ENCODE measurements at places on chromosomes 2 and 18.
A peak's percentile ranks its signal among the peaks of the same experiment; 100 is the strongest.

GRCh38 chr2:238022594-238023157 lies 38.1 kb upstream of the SCLY start:
- DNase-seq: no peak

DNA sequence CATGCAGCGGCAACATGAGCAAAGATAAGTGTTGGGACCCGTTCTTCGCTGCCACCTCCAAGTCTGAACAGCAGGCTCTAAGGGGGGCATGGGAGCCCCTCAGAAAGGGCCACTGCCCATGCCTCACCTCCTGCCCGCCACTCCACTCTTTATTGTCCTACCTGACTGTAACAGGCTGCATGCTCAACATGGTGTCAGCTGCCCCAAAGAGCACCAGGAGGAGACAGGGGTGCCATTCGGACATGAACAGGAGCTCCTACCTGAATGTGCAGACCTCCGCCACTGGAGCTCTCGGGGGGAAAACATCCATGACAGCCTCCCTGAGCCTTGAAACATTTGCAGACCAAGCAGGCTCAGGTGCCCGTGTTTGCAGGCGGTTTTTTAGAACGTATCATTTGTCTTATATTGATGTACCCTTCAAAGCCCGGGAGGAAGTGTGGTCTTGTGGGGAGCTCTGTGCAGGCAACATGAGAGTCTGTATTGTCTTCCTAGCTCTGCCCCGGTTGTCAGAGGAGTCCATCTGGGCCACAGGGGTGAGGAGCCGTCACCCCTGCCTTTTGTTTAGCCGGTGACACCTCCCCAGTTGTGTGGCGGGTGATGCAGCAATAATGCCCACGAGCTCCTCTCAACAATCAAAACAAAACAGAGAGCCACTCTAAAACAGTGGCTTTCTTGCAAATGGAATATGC lies 35.1 kb upstream of the CD8A start:
- DNase-seq: peak; percentile 14

- DNase-seq: no peak
Measured at GRCh38 chr18:49238433-49239042, 221.9 kb downstream of the DYM start.

- no peak for DNase-seq
Measured at GRCh38 chr2:191396794-191397193, 151.6 kb downstream of the MYO1B start.

DNA sequence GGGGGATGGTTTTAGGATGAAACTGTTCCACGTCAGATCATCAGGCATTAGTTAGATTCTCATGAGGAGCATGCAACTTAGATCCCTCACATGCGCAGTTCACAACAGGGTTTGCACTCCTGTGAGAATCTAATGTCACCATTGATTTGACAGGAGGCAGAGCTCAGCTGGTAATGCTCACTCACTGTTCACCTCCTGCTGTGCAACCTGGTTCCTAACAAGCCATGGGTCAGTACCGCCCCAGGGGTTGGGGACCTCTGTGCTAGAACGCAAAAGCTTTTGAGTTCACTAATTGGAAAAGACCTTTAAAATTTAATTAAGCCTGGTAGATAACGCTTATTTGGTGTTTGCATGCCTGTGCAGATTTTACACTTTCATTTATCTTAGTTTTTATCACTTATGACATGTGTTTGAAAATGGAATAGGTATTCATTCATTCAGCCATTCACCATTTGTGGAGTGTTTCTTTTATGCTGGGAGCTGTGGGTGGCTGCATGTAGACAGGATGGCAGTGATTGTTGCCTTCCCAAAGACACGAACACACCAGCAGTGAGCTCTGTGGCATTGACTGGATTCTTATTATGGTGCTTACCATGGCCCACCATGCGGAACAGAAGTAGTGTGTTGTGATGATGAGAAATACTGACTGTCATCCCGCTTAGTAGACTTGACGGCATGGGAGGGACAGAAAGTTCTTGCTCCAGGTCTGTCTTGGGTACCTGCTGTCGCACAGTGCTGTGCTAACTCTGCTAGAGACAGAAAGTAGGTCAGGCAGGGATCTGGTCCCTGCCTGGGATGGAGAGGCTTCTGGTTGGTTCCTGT lies 6.4 kb downstream of the RAB31 start:
- DNase-seq: no peak

DNA sequence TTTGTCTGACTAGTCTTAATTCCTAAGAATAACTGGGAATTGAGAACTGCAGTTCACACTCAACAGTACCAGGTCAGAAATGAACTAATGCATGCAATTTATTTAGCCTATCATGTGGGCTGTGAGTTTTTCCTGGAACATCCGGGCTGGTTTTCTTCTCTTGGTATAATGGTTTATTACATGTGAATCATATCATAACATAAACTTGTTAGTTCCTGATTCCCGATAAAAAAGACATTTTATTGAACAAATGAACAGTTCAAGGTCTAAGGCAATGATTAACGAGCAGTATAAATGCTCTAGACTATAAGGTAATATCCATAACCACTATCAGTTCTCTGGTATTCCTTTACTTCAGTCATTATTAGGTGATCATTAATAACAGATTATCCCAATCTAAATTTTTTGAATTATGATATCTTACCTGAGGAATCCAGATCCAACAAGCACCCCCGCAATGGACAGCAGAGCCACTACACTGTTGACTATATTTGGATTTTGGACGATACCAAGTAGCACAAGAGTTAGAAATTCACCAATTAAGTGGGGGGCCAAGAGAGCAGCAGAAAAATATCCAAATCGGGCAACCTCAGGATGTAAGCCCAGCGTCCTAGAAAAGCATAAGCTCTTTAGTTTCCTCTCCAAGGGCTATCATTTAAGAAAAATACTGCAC lies 19.0 kb downstream of the ABCG5 start:
- DNase-seq: no peak

DNA sequence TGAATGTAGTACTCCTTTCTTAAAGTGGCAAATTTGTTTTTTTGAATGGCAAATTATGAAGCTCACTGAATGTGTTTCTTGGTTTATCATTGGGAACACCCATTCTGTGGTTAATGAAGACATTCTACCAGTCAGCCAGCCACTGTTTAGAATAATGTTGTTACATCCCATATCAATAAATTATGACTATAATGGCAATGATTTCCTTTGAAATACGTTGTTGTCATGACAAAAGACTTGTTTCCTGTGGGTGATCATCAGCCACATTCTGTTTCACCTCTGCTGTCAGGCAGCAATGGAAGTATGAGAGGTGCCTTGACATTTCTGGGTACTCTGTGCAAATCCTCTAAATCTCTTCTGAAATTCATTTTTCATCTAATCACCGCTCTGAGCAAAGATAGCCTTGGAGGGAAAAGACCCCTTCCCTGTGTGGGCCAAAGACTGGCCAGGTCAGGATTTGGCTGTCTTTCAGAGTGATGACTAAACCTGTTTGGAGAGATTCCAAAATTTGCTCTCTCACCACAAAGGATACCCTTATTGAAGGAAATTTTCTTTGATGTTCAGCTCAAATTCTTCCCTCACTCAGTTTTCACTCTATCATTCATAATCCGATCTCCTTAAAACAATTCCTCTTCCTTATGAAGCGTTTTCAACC lies 869.2 kb downstream of the BCL11A start:
- no peak for DNase-seq

- no peak for DNase-seq
Measured at GRCh38 chr2:69456950-69457445, 19.8 kb upstream of the NFU1 start.

DNA sequence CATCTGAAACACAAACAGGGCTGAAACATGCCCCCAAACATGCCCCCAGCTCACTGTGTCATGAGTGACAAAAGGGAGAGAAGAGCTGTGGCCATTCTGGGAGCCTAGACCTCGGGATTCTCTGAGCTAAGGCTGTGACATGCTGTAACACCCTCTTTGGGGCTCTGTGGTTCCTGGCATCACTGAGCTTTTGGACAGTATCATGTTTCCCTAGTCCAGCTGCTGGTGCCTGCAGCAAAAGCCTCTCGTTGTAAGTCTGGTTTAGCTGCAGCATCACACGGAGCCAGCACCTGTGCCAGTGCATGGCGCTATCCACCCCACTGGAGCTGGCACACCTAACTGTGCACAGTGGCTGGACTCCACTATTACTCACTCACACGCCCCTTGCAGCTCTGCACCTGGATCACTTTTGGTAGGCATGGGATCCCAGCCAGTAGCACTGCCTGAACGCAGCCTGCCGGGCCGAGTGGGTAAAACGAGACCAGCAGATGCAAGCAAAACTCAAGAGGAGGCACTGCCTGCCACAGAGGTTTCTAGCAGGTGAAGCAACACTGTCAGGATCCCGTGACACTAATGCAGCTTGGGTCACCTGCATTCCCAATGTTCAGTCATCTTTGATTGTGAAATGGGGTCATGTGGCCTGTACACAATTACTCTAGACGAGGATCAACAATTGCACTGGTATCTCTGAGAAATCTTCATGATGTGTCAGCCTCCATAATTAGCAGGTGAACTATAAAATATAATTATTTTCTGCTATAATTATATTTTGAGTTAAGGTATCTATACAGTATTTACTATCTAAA lies 547.2 kb downstream of the ZNF804A start:
- no peak for DNase-seq

DNA sequence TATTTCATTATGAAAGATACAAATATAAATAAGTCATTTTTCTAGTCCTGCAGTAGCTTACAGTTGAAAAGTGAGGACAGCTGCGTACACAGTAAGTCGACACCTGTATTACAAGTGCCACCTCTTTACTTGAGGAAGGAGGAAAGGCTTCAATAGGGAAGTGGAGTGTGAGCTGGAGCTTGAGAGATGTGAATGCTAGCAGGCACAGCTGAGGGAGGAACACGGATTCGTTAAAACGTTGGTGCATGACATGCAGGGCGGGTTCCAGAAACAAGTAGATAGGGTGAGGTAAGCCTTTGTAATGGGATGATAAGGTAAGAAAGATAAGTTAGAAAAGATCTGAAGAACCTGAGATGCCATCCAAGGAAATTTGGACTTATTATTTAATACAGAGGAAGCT lies 98.1 kb upstream of the CSRNP3 start:
- no peak for DNase-seq

DNA sequence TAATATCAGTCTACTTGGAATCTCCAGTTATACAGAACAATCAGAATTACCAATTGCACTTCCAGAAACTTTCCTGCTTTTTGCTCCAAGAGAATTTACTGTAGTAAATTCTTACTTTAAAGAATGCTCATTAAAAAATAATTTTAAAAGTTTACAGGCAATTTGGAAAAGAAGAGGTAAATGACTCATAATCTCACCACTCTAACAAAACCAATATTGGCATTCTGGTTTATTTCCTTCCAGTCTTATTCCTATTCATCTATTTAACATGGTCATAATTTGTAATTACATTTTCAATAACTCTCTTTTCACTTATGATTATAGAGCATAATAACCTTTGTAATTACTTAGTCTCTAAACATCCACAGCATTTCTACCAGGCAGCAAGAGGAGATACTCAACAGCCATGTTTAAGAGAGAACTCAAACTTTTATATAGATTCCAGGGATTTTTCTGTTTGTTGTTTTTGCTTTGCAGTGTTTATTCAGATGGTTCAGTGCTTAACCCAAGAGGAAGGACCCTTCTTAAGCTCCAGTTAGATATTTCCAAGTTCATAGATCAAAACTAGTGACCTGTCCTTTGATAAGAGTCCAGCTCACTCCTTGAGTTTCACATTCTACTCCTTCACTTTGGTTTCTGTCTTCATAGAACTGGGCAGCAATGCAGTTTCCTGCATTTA lies 464.7 kb downstream of the TXNL1 start:
- DNase-seq: no peak

DNA sequence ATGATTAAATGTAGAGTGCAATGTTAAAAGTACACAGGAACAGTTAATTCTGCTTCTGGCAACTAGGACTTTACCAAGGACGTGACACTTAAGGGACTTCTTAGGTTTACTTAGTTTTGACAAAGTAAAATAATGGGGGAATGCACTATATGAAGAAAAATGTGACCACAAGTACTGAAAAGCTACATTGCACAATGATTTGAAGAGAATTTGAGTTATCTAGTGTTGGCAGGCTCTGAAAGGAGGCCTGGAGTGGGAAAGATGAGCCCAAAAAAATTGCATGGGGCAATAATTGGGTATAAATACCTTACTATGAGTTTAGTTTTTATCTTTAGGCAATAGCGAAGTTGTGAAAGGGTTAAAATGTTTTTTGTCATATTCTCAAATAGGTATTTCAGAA lies 173.7 kb downstream of the DOK6 start:
- DNase-seq: no peak

GRCh38 chr18:59468821-59469220 lies 109.8 kb upstream of the LMAN1 start:
- DNase-seq: no peak

DNA sequence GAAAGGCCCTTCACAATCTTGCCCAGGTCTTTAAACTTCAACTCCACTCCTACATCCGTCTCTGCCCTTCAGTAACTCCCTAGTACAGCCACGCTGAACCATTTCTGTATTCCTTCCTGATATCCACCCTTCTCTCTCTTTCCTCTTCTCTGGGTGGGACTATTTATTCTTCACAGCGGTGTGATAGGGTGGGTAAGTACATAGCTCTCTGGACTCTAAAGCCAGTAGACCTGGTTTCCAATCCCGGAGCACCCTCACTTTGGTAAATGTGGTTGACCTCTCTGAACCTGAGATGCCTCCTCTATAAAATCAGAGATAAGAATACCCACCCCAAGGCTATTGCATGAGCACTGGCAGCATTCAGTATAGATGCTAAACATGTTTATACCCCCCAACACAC lies 86.7 kb downstream of the ATL2 start:
- DNase-seq: no peak

GRCh38 chr2:118539290-118539689 lies 308.2 kb downstream of the EN1 start:
- no peak for DNase-seq

DNA sequence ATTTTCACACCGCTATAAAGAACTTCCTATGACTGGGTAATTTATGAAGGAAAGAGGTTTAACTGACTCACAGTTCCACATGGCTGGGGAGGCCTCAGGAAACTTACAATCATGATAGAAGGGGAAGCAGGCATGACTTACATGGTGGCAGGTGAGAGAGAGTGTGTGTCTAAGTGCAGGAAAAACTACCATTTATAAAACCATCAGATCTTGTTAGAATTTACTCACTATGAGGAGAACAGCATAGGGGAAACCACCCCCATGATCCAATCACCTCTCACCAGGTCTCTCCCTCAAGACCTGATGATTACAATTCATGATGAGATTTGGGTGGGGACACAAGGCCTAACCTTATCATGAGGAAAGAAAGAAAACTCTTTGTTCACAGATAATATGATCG lies 174.6 kb downstream of the SRBD1 start:
- no peak for DNase-seq

DNA sequence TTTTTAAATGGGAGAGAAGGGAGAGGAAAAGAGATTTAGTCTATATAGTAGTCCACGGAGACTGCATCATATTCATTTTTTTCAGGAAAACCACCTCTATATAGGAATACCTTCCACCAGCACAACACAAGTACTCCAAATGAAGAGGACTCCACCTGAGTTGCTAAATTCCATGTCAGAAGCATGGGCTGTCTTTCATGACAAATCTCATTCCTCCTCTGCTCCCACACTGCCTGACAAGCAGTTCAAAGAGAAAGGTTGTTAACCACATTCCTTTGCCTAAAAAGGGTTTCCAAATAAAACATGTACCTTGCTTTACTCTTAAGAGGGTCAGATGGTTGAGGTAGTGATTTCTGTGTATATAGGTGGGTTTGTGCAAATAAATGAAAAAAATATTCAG lies 122.0 kb downstream of the TMEFF2 start:
- no peak for DNase-seq

GRCh38 chr2:235966396-235966795 lies 201.8 kb downstream of the GBX2 start:
- no peak for DNase-seq

- no peak for DNase-seq
Measured at GRCh38 chr2:218829868-218830451, 1.6 kb downstream of the PRKAG3 start.

- no peak for DNase-seq
Measured at GRCh38 chr18:45249246-45249661, 366.0 kb upstream of the SLC14A2 start.

All from activated naive CD4-positive, alpha-beta T cell (primary cell).